Body of pancreas (tissue), 4 donors: ENCODE measurements at places on chromosomes 16 and 17.
A peak's percentile ranks its signal among the peaks of the same experiment; 100 is the strongest.

- no peak for DNase-seq
Measured at GRCh38 chr17:81019563-81020442, 15.1 kb upstream of the BAIAP2 start.

DNA sequence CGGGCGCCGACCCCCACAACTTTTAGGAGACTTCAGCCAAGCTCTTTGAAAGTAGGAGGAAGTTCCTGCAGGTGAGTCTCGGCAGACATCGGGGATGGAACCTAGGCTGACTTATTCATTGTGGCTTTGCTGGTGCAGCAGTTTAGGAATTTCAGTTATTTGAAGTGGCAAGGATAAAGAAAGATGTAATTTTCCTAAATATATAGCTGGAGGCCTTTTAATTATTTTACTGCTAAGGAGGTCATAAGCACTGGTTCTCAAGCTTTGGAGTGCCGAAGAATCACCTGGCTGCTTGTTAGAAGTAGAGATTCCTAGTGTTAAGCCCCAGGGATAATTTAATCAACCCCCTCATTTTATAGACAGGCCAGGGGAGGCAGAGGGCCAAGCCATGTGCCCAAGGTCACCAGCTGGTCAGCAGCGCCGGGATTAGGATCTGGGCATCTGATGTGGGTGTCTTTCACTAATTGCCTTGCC, 28.9 kb upstream of the BCAR1 start:
- no peak for DNase-seq

DNA sequence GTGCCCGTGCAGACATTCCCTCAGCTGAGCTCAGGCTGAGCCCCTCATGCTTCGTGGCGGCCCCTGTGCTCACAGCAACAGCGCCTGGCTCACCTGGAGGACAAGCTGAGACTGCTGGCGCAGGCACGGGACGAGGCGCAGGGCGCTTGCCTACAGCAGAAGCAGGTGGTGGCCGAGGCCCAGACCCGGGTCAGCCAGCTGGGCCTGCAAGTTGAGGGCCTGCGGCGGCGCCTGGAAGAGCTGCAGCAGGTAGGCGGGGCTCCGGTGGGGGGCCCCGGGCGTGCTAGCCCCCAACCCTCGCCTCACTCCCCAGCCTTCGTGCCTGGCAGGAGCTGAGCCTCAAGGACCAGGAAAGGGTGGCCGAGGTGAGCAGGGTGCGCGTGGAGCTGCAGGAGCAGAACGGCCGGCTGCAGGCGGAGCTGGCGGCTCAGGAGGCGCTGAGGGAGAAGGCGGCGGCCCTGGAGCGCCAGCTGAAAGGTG, 1.4 kb upstream of the RAC3 start:
- no peak for DNase-seq

DNA sequence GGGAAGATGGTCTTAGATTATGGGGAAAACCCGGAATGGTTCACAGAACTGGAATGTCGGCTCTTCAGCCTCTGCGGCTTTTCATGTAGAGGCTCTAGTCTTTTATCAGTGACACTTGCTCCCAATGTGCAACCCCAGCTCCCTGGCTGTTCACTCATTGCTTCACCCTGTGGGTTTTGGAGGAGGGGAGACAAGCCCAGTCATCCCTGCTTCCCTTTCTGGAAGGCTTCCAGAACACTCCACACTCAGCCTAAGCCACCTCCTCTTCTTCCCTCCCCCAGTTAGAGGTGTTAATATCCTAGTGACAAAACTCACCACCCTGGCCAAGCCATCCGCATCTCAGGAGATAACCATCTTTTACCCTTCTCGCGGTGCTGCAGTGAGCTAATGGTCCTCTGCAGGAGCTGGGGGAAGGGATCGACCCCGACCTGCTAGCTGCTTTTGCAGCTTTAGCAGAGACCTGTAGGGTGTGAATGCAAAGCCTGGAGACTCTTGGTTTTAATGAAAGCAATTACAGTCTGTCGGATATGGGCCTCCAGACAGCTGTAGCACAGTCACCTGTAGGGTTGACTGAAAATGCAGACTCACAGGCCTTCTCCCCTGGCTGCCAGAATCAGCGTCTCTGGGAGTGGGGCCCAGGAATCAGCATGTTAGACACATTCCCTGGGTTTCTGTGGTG, 24.3 kb upstream of the LASP1NB start:
- DNase-seq = peak; percentile 73

GRCh38 chr17:42411361-42411760, 11.7 kb downstream of the CAVIN1 start:
- DNase-seq = no peak

- no peak for DNase-seq
Measured at GRCh38 chr17:72726936-72727335, 365.6 kb downstream of the SLC39A11 start.

DNA sequence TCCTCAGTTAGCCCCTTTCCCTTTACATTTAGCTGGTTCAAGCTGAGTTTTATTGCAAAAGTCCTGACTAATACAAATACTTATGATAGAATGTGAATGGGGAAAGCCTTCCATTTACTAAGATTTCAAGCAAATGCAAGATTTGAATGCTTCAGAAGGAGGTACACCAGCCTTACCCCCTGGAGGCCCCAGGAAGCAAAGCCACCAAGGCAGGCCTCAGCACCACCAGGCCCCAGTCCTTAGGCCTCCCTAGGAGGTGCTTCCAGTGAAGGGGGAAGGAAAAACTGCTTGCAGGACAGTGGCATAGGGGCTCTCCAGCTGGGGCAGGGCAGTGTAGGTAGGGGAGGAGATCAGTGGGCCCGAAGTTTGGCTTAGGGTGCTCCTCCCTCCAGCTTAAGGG, 7.3 kb upstream of the PRPSAP2 start:
- DNase-seq = no peak

- no peak for DNase-seq
Measured at GRCh38 chr17:15284107-15284506, 19.0 kb upstream of the PMP22 start.

DNA sequence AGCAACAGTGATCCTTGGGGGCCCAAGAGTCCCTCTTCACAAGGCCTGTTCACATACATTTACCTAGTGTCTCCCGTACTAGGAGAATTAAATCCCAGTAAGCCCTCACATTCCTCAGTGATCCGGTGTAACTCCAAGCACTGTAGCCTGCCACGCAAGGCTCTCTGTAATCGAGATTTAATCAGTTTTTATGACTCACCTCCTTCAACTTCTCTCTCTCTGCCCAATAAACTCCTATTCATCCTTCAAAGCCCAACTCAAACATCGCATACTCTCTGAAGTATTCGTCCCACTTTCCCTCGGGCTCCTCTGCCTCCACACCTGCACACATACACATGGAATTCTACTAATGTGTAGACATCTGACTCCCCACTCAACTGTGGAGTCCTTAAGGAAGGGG, 141.8 kb downstream of the CMIP start:
- DNase-seq = no peak

DNA sequence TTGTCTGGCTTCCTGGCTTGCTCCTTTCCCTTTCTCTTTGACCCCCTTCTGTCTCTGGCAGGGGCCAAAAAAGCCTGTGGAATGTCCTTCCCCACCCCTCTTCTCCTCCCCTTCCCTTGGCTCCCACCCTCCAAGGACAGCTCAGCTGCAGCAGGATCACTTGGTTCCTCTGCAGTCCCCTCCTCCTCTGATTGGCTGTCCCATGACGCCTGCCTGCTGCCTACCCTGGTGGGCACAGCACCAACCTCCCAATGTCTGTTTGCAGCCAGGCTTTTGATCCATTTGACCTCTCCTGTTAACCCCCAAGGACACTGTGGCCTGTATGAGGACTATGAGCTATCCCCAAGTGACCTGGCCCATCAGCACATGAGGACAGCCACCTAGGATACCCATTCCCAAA, 14.8 kb upstream of the MTMR4 start:
- no peak for DNase-seq

GRCh38 chr17:74981318-74981978, 6.0 kb upstream of the CDR2L start:
- DNase-seq = no peak

DNA sequence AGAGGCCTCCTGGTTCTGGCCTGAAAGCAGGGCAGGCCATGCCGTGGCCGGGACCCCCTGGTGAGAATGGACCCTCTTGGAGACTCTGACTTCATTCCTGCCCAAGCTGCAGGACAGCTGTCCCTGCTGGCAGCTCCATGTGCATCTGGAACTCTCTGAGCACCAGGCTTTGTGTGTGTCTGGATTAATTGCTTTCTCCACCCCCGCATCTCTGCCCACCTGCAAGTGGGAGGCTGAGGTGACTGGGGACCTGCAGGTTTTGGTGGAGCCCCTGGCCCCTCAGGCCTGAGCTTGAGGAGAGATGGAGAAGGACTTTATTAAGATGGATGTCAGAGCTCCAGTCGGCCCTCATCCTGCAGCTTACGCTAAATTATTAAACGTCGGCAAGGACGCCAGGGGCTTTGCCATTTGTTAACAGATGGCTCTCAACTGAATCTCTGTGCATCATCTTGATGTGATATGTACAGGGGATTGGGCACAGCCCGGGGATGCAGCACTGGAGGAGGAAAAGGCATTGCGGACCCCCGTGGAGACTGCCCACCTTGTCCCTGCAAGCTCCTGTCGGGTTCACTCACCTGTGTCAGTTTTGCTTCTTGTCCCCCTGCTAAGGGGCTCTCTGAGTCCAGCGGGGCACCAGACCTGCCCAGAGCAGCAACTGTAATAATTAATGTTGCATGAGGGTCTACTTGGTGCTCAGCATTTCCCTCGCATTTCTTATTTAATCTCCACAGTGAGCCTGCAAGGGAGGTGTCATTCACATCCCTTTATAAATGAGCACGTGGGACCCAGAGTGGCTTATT, 154.1 kb upstream of the RPL38 start:
- DNase-seq = no peak

DNA sequence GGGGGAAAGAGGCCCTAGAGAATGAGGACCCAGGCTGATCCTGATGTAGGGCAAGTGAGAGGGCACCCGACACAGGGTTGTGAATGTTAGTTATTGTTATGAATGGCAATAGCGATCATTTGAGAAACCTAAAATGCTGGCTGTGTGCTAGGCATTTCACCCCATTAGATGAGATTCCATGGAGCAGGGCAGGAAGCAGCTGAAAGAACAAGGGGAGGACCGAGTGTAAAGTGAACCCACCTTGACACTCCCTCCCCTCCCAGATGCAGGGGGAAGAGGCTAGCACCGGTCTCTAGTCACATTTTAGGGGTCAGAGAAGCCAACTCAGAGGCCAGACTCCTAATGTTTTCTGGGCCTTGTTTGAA, 553 bp upstream of the CORO6 start:
- no peak for DNase-seq

GRCh38 chr17:8831234-8831849, 32.2 kb upstream of the MFSD6L start:
- no peak for DNase-seq

DNA sequence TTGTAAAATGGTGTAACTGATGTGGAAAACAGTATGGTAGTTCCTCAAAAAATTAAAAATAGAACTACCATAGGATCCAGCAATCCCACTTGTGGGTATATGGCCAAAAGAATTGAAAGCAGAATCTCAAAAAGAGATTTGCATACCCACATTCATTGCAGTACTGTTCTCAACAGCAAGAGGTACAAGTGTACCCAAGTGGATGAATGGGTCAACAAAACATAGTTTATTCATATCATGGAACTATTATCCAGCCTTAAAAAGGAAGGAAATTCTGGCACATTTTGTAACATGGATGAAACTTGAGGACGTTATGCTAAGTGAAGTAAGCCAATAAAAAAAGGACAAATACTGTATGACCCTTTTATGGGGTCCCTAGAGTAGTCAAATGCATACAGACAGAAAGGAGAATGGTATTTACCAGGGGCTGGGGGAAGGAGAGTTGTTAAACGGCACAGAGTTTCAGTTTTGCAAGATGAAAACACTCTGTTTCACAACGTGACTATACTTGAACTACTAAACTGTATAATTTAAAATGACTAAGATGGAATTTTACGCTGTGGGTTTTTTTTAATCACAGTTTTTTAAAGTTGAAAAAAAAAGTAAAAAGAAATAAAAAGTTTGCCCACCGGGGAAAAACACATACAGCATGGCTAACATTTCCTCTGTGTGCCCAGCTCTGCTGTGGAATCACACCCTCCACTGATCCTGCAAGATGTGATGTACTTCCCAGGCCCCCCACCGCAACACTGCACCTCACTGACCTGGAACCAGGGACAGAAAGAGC, 6.1 kb downstream of the TVP23A start:
- no peak for DNase-seq

GRCh38 chr16:14187517-14188338, 116.6 kb downstream of the MRTFB start:
- DNase-seq = no peak

DNA sequence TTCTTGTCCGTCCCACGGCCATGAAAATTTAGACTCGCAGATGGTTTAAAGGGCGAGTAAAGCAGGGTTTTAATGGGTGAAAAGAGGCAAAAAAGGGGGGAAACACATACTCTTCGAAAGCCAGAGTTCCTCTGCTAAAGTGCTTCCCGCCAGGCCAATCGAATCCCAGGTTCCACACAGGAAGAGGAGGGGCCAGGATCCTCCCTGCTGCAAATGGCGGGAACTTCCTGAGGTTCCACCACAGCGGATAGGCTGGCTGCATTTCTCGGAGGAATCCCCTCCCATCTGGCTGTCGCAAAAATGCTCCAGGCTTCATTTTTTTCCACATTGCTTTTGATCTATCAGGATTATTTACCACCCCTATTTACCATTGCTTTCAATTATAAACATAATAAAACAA, 670.1 kb upstream of the CA10 start:
- no peak for DNase-seq

GRCh38 chr16:67242138-67242730, 5.0 kb downstream of the FHOD1 start:
- no peak for DNase-seq

DNA sequence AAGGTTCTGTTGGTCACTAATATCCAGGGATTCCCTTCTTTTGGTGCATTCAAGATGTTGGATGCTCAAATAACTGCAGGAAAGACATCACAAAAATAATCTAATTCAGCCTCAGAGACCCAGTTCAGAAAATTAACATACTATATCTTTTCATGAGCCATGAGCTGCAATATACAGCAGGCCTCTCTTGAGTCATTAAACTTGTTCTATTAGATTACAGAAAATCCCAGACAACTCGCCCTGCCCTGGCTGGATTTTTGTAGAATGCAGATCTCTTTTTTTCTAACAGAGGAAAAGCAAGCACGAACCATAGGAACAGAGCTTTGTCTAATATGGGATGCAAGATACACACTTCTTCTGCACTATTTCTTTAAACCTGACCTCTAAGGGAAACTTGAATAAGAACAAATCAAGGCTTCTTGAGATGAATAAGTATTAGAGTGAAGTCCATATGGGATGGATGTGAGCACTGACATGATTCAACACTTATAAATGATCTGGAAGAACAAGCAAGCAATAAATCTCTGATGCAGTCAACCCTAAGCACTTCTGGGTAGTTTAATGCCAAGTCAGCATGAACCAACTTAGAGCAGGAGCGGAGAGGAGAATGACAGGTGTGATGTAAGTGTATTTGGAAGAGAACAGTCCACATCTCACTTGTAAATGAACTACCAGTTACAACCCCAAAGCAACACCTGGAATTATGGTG, 70.7 kb upstream of the GNAO1 start:
- no peak for DNase-seq

DNA sequence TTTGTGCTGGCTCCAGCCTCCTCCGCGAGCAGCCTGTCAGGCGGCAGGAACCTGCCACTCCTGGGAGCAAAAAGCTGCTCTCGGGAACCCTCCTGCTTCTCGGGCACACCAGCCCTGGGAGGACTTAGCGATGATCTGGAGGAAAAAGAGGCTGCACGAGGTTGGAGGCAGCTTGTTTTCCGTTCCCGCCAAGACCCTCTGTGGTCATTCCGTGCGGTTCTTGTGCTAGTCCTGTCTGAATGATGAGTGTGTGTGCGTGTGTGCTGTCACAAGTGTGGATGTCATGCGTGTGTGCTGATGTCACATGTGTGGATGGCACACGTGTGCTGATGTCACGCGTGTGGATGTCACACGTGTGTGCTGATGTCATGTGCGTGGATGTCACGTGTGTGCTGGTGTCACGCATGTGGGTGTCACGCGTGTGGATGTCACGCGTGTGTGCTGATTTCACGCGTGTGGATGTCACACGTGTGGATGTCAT, 150.0 kb downstream of the NPIPB11 start:
- no peak for DNase-seq
